ENCODE measurements at places on chromosomes 16 and 17.

- DNase-seq, result no peak
These were observed 18.9 kb downstream of the C16orf90 start for GRCh38 chr16:3476409-3476808.

DNA sequence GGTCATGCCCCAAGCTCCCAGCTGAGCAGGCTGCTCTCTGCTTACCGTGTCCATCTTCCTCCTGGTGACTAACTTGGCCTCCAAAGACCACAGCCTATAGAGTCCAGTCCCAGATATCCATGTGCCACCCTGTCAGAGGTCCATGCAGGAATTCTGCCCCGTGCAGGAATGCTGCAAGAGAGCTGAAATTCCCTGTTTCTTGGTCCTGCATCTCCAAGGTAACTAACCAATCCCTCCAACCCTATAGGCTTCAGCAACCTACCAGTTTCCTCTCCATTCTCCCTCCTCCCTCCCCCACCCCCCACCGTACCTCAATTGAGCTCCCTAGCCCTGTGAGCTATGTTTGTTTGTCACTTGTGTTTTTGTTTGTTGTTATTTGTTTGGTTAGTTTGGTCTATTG lies 9.6 kb upstream of the MKS1 start:
- DNase-seq, result no peak

DNA sequence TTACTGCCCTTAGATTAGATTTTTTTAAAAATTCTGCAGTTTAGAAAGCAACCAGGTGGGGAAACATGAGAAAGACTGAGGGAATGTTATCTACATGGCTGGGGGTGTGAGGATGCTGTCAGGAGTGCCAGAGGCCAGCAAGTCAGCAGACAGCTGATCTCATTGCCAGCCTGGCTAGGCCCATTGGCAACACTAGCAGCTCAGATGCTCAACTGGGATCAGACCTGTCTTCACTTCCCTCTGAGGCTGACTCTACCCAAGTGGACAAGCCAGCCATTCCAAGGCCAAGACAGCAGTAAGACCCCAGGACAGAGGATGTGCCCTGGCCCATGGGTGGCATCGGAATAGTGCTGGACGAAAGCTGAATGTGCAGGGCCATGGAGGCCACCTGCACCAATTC lies 96.2 kb downstream of the TMEM132E start:
- DNase-seq, result no peak

GRCh38 chr16:83666449-83666848 lies 141.3 kb upstream of the HSBP1 start:
- no peak for DNase-seq

DNA sequence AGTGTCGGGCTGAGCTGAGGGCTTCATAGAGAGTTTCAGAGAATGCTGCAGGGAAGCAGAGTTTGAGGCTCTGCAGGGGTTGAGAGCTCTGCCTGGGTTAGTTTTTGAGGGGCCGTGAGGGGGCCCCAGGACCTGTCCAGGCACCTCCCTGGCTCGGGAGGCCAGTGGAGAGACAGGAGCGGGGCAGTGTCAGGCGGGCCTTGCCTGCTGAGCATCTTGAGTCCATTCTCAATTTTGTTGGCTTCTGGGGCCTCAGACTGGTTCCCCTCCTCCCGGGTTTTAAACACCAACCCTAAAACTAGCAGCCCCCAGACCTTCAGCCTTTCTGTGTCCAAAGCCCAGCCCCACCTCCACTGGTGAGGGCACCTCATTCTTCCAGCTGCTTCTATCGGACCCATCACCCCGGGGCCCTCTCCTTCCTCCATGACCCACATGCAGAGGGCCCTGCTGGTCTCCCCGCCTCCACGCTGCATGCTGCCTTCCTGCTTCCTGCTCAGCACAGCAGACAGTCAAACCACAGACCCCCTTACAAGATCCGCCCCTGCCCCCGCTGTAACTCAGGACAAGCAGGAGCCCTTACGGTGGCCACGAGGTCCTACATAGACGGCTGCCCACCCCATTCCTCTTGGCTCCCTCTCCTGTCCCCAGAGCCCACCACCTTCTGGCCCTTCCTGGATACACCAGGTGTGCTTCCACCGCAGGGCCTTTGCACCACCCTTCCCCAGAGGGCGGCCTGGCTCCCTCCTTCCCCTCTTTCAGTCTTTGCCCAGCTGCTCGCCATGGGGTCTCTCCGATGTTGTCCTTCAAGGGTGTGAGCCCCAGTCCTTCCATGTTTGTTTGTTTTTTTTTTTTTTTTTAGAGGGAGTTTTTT lies 3.8 kb downstream of the RNF213 start:
- peak; percentile 54 for DNase-seq

DNA sequence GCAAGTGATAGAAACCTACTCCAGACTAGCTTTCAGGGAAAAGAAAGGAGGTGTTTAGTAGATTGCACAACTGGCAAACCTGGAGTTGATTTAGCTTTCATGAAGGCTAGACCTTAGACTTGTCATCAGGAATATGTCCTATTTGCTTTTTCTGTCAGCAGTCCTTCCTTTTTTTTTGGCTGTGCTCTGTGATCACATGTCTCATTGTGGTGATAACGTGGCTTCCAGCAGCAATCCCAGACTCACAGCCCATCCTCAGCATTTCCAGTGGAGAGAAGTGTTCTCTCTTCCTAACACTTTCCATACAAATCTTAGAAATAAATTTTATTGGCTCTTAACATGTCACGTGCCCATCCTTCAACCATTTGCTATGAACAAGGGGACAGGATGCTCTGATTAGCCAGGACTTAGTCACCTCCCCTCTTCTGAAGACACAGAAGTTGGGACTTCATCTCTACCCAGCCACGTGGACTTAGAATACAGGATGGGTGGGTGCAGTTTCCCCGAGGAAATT lies 74.7 kb downstream of the CDH13 start:
- no peak for DNase-seq

DNA sequence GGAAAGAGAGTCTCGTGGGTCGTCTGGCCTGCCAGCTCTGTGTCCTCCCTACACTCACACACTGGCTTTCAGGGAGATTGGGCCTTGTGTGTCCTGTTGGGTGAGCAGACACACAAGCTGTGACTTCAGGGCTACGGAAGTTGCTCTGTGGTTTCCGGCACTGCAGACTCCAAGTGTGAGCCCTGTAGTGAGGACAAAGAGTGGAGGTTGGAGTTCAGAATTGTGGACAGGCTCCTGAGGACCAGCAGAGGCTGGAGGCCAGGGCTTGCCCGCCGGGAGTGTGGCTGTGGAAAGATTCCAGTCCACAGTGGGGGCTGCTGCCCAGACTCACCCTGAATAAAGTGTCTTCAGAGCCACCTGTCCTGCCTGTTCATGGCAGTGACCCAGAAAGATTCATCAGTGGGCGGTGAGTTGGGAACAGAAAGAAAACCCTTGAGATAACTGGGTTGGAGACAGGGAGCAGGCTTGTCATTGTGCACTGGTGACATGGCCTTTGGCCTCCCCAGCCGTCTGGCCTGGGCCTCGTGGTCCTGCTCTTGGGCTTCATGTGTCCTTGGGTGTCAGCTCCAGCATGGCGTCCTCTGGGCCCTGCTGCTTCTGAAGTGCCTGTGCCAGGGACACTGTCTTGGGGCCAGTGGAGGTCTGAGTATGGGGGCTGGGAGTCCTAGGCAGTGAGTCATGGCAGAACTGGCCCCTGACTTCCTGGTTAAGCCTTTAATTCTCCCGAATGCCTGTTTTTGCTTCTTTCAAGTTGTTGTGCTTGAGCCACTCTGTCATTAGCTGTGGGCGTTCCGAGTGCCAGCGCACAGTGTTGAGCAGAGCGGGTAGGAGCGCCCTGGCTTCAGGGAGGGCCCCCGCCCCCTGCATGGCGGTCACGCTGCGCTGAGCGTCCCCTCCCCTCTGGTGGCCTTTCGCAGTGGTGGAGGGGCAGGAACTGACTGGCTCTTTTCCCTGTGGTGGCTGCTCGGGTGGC lies 19.9 kb upstream of the ZNF750 start:
- no peak for DNase-seq

GRCh38 chr16:29139261-29139802 lies 154.5 kb downstream of the LAT start:
- no peak for DNase-seq

DNA sequence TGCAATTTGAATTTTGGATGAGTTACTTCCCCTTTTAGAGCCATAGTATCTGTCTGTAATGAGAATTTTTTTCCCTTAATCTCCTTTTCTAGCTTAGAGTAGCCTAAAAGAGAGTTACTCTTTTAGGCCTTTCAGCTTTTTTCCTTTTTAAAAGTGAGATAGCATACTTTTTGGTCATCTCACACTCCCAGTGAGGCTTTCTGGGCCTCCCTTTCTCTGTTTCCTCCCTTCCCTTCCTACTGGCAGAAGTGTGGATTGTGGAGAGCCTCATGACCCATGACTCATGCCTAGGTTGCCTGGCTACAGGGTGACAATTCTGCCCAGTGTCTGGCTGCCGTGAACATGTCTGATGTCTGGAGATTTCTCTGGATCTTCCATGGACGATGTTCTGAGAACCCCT lies 15.2 kb downstream of the KRT23 start:
- DNase-seq, result no peak

- no peak for DNase-seq
These were observed 849.8 kb upstream of the RBFOX1 start for GRCh38 chr16:6482696-6483468.

- no peak for DNase-seq
These were observed 6.7 kb downstream of the NR1D1 start for GRCh38 chr17:40093580-40094201.

GRCh38 chr16:87984632-87985267 lies 33.5 kb downstream of the BANP start:
- DNase-seq, result no peak
